Putamen (tissue), 1 donor: ENCODE measurements at places on chromosomes 2 and 18.
A peak's percentile ranks its signal among the peaks of the same experiment; 100 is the strongest.

DNA sequence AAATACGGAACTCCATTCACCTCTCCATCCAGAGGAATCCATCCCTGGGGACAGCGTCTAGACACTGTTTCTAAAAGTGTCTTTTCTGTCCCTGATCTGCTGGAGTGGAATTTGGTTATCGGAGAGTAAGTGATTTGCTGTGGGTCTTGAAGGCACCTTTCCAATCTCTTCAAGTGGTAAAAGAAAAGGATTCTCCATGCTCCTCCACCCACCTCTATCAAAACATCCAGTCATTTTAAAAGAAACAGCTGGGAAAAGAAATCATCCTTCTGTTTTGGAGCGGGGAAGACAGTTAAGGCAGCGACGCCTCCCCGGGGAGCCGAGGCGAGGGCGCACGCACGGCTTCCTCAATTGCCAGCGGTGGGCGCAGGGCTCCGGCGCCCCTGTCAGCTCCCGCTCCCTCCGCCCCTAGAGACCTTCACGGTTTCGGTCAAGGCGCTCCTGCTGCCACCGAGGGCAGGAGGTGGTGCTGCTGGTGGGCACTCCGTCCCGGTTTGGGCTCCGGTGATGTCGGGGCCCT, 547 bp downstream of the SLC35F5 start:
- peak; percentile 21 for DNase-seq

DNA sequence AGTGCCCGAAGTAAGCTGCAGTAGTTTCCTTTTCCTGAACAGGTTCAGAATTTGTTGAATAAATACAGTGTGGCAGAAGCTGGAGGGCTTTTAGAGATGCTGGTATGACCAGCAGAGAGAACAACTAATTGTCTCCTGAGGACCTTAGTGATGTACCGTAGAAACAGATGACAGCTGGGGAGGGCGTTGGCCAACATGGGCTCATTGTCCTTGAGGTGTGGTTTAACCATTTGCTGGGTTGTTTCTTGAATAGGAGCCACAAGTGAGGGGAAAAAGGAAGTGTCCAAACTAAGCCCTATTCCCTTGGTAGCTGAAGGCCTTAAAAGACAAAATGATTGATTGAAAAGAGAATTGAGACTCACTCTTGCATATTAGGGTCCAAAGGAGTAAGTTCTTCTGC, 11.7 kb upstream of the FAM228A start:
- no peak for DNase-seq

- DNase-seq, result no peak
These were observed 1341.3 kb upstream of the LRRTM1 start for GRCh38 chr2:81645745-81646301.

- DNase-seq, result no peak
These were observed 120.3 kb downstream of the RBMS1 start for GRCh38 chr2:160373263-160373662.

- no peak for DNase-seq
These were observed 50.5 kb downstream of the CCDC141 start for GRCh38 chr2:178999476-178999875.

- DNase-seq, result no peak
These were observed 1846.4 kb upstream of the PIK3C3 start for GRCh38 chr18:40108596-40108995.

- DNase-seq, result no peak
These were observed 127.4 kb downstream of the DCDC2C start for GRCh38 chr2:3830796-3831195.

DNA sequence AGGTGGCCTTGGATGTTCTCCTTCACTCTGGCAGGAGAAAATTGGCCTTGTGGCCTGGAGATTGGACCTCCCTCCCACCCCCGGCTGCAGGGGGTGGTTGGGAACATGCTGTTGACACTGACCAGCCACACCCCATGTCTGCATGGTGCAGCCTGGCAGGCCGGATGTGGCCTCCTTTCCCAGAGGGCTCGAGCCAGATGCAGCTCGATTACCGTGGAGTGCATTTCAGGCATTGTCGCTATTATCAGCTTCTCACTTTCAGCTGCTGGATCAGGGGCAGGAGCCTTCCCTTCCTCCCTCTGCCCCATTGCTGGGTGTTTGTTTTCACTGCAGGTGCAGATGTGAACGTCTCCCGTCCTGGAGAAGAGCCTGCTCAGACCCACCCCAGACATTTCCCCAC, 211.0 kb upstream of the SIX2 start:
- no peak for DNase-seq

DNA sequence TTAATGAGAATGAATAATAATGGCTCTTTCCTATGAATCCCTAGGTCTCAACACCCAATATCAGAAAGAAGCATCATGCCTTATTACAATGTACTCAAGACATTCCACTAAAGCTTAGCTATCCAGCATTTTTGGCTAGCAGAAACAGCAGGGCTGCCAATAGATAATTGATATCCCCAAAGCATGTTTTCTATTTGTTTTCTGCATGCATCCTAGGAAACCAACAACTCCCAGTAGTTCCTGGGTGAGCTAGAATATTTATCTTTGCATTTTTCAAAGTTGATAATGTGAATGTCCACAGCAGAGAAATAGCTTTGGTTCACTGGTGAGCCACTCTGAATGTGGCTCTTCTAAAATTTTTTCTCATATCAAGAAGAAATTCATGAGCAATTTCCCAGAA, 5.8 kb upstream of the ANTXR1 start:
- DNase-seq, result no peak

DNA sequence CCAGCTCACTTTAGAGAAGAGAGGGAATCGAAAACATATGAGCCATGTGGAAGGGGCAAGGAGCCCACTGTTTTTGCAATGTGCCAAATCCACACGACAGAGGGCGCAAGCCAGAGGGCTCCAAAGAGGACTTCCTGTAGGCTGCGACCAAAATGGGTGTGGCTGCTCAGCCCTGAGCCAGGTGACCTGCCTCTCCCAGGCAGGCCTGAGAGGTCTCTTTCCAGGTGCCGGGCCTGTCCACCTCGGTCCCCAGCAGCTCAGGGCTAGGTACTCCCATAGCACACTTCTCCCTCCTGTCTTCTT, 153.8 kb downstream of the TTC32 start:
- no peak for DNase-seq

- no peak for DNase-seq
These were observed 564.9 kb downstream of the CNTNAP5 start for GRCh38 chr2:124589971-124590370.

GRCh38 chr18:21911551-21911950, 171.0 kb downstream of the MIB1 start:
- no peak for DNase-seq

- DNase-seq, result no peak
These were observed 23.8 kb downstream of the ACYP2 start for GRCh38 chr2:54139210-54139609.

GRCh38 chr2:81545626-81546025, 1241.1 kb upstream of the LRRTM1 start:
- DNase-seq, result no peak

- DNase-seq, result no peak
These were observed 375.7 kb downstream of the EIPR1 start for GRCh38 chr2:3001615-3002560.

GRCh38 chr2:27303093-27304025, 4.9 kb downstream of the UCN start:
- DNase-seq, result peak; percentile 32

GRCh38 chr2:126656431-126657147, 631 bp downstream of the GYPC start:
- DNase-seq, result no peak

DNA sequence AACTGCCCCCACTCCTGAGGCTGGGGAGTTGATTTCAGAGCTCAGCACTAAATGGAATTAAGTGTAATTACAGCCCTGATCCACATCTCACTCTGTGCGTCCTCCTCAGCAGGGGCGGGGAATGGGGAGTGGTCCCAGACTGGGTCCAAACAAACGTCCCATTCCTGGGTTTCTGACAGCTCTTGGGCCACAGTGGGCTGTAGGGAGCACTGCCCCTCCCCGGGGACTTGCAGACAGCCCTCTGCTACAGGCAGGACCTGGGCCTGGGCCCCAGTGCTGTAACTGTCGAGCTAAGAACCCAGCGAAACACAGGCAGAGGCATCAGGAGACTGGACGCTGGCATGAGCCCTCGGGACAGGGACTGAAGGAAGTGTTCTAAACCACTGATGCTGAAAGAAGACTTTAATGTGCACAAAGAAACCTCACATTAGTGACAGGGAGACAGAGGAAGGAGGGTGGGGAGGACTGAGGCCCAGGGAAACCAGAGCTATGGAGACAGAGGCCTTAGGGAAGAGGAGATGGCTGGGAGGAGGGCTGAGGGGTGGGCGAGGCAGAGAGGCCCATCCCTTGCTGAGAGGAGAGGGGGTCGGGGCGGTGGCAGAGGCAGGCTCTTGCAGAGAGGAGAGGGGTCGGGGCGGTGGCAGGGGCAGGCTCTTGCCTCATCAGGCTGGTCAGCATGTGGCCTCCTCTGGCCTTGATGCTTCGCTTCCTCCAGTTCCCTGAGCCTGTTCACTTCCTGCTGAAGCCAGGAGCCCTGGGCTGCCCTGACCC, 5.8 kb upstream of the SEMA4C start:
- DNase-seq, result no peak

GRCh38 chr18:27467073-27467472, 282.0 kb upstream of the CHST9 start:
- DNase-seq, result no peak

- no peak for DNase-seq
These were observed 5.9 kb upstream of the DLX2 start for GRCh38 chr2:172108587-172108930.

DNA sequence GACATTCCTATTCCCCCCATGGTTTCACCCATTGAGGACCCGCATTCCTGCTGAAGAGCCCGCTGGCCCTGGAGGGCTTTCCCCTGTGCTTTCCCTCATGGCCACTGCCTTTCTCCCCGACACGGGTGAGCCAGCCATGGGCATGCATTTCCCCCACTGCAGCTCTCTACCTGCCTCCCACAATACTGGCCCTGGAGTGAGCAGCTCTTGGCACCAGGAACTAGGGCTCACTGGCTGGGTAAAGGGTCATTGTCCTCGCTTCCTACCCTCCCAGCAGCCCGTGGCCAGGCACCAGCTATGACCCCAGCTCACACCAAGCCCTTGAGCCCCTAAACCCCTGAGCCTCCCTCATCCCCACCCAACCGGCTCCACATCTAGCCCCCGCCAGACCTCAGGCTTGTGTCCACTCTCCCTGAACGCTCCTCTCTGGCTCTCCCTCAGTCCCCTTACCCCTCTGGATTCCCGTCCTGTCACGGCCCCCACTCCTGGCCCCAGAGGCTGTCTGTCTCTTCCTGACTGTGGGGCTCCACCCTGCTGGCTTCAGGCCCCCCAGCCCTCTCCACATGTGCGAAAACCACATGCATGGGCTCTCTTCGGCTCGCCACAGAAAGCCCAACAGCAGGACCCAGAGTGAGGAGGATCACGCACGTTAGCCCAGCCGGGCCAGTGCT, 199.8 kb downstream of the ZFP36L2 start:
- DNase-seq, result no peak

GRCh38 chr2:57726294-57726693, 320.3 kb upstream of the VRK2 start:
- DNase-seq, result no peak

DNA sequence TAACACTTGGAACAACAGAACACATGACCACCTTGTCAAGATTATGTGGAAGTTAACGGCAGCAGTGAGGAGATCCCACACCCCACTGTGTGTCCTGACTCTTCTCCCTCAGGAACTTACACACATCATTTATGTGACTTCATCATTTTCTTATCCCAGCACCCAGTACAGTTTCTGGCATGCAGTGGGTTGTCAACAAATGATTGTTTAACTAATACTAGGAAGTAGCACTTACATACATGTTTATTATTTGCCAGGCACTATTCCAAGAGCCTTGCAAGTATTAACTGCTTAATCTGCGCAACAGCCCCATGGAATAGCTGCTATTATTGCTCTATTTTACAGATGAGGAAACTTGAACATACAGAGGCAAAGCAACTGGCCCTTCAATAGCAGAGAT, 391.5 kb downstream of the TXNL1 start:
- DNase-seq, result no peak

DNA sequence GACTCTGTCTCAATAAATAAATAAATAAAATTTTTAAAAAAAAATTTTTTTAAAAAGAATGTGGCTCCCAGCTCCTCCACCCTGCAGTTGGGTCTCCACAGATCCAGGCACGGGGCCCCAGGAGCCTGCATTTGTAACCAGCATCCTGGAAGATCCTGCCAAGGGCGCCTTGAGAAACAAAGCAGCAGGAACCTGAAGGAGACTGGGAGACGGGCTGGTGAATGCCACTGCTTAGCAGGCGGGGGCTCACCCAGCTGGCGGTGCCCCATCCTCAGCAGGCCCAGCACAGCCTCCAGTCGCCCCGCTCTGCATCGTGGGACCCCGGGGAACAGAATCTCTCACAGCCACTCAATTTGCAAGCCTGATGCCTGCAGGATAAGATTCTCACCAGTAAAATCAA, 187.5 kb upstream of the SALL3 start:
- no peak for DNase-seq

- DNase-seq, result no peak
These were observed 635.1 kb downstream of the IRS1 start for GRCh38 chr2:226164512-226164911.

- DNase-seq, result no peak
These were observed 43.2 kb downstream of the SP140 start for GRCh38 chr2:230268606-230269243.

DNA sequence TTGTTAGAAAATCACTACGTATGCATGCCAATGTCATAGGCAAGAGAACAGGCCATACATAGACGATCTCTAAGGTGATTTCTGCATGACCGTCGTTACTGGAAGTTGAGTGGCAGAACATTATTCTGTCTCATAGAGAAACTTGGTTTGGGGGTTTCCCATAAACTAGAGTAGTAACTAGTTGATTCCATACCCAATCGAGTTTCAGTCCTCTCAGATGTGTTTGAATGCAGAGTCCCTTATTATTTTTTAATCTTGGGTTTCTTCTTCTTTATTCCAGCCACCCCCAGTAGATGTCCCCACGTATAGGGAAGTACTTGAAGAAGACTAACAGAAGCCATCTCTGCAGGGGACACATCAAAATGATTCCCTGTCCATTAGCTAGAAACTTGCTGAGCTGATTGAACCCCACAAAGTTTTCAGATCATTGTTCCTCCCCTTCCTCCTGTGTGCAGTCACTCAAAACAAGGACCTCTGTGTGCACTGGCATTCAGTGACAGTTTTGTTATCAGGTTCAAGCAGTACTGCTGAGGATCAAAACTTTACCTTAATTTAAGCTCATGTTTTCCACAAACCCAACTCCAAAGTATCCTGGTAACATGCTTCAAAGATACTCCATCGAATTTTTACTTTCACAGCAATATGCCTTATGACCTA, 68.4 kb upstream of the CDCA7 start:
- no peak for DNase-seq

- no peak for DNase-seq
These were observed 10.6 kb upstream of the KLF11 start for GRCh38 chr2:10032746-10033105.

DNA sequence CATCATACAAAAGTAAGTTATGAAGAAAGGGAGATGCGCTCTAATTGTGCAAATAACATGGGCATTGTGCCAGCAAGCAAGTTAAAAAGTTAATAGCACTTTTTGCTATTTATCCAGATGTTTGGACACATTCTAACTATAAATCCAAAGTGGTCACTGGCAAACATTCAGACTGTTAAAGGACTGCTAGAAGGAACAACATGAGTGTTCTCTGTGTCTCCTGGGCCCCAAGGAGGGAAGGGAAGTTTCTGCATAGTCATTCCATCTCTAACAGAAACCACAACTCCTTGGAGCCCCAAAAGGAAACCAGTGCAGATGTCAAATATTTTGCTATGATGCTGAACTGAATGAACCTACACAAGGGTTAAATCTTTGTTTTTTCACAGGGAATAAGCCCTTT, 213.3 kb upstream of the HNRNPA3 start:
- DNase-seq, result no peak

- DNase-seq, result no peak
These were observed 19.1 kb downstream of the FHL2 start for GRCh38 chr2:105379741-105380186.

GRCh38 chr2:130354139-130354428, 1.8 kb upstream of the PTPN18 start:
- DNase-seq, result no peak
